Fibroblast of villous mesenchyme (primary cell): ENCODE measurements at places on chromosomes 4 and X.

DNA sequence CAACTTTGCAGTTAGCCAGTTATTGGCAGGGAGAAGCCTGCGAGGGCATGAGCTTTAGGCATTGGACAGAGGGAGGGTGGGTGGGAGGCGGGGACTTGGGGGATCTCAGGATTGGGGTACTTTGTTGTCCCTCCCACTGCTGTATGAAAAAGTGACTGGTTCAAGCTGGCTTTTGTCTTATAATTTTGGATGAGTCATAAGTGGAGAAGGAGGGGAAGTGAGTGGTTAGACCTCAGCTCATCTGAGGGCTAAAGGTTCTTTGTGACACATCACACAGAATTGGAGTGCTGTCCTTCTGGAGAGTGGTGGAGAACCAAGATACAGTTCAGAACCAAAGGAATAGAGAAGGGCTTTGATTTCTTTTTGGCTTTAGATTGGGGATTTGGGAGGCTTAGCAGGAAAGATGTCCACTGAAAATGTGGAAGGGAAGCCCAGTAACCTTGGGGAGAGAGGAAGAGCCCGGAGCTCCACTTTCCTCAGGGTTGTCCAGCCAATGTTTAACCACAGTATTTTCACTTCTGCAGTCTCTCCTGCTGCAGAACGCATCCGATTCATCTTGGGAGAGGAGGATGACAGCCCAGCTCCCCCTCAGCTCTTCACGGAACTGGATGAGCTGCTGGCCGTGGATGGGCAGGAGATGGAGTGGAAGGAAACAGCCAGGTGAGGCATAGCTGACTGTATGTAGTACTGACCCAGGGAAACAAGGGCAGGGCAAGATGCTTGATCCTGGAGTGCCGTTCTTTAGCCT lies at the start of gene SLC4A4:
Gene SLC4A4, plus strand, starts transcription at position 175 of the 748 bp plus-strand sequence.
- peak; percentile 3 for DNase-seq

DNA sequence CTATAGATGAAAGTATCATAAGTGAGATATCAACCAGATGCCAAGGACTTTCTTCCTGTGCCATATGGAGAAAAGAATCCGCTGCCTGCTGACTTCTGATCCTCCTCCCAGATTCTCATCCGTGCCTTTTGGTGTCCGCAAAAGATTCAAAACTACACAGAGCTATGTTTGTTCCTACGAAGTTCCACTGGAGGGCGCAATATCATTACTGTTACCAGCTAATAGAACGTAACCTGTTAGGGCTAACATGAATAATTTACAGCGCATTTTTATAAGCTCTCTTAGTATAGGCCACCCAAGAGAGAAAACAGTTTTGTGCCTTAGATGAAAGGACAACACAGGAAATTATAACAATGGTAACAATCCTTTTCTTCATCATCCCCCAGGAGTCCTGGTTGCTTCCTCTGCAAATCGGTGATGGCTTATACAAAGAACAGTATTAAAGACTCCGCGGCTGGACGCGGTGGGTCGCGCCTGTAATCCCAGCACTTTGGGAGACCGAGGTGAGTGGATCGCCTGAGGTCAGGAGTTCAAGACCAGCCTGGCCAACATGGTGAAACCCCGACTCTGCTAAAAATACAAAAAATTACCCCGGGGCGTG lies 22.8 kb upstream of the CENPVL3 start:
- peak; percentile 54 for DNase-seq

- DNase-seq: no peak
These were observed 47.2 kb downstream of the CXCL1 start for GRCh38 chr4:73916172-73916925.

- no peak for DNase-seq
These were observed 148.8 kb downstream of the INPP4B start for GRCh38 chr4:142697320-142697719.

- DNase-seq: peak; percentile 74
These were observed 38.8 kb upstream of the TADA2B start for GRCh38 chr4:7004331-7004730.

GRCh38 chr4:74969507-74970474 lies 36.9 kb downstream of the PARM1 start:
- DNase-seq: no peak

- DNase-seq: peak; percentile 77
These were observed 104.6 kb downstream of the PHEX start for GRCh38 chrX:22136711-22137110.

- peak; percentile 69 for DNase-seq
These were observed 305.9 kb upstream of the HAND2 start for GRCh38 chr4:173835903-173836302.

DNA sequence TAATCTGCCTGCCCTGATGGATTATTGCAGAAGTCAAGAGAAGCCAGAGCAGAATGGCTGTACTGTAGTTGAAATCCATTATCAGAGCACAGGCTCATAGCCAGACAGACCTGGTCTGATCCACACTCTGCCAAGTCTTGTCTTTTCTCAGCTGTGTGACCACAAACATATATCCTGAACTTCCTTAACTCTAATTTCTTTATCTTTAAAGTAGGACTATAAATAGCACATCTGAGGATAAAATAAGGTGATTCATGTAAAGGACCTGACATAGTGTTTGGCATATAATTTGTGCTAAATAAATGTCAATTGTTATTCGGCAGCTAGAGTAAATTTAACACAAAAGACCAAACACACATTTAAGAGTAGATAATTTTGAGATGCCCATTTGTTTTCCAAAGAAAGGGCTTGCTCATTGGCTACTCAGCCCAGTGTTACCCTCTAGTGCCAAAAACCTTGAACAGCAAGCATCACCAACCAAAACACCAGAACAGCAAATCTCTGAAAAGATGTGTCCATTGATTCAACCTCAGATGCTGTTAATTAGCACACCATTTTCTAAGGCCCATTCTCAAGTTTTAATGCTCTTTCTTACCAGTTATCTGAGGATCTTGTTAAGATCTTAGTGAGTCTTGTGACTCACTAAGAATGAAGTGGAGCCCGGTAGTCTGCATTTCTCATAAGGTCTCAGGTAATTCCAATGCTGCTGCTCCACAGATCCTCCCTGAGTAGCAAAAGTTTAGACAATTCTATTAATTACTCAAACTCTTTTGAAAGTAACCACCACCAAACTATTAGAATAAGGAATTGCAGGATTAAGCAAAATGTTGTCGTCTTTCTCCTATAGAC lies 108.8 kb downstream of the HHIP start:
- peak; percentile 35 for DNase-seq

GRCh38 chr4:69523385-69524132 lies 27.9 kb upstream of the UGT2B4 start:
- no peak for DNase-seq

- no peak for DNase-seq
These were observed 98.0 kb downstream of the SPOCK3 start for GRCh38 chr4:167136270-167136669.

GRCh38 chrX:17596546-17597205 lies 140.6 kb upstream of the SCML1 start:
- DNase-seq: no peak

DNA sequence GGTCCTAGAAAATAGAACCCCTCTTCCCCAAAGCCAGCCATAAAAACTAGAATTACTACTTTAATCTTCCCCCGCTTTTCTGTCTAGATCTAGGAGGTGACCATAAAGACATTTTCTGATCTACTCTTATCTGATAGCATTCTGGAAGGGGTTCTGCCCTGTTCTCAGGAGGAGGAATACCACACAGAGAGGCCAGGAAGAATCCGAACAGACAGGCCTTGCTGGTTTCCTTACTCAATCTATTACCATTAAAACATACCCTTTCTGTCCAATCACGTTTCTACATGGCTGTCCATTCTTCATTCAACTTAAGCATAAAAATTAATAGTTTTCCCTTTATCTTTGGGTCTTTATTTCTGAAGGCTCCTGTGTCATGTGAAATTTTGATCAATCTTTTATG lies 198.7 kb downstream of the GPAT3 start:
- DNase-seq: no peak

- peak; percentile 52 for DNase-seq
These were observed 371.5 kb upstream of the SLIT2 start for GRCh38 chr4:19880206-19880605.

GRCh38 chr4:118586357-118586790 lies 98.8 kb upstream of the METTL14 start:
- no peak for DNase-seq

DNA sequence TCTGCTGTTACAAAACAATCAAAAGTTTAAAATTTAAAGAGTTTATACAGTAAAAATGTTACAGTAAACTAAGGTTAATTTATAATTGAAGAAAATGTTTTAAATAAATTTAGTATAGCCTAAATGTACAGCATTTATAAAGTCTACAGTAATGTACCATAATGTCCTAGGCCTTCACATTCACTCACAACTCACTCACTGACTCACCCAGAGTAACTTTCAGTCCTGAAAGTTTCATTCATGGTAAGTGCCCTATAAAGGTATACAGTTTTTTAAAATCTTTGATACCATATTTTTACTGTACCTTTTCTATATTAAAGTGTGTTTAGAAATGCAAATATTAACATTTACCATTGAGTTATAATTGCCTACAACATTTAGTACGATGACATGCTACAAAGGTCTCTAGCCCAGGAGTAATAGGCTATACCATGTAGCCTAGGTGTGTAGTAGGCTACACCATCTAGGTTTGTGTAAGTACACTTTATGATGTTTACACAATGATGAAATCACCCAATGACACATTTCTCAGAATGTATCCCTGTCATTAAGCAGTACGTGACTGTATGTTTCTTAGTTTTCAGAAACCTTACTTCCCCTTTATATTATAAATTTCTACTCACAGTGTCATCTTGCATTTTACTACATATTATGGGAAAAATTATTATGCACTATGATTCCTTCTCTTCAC lies 320.8 kb downstream of the ADAM29 start:
- peak; percentile 1 for DNase-seq

DNA sequence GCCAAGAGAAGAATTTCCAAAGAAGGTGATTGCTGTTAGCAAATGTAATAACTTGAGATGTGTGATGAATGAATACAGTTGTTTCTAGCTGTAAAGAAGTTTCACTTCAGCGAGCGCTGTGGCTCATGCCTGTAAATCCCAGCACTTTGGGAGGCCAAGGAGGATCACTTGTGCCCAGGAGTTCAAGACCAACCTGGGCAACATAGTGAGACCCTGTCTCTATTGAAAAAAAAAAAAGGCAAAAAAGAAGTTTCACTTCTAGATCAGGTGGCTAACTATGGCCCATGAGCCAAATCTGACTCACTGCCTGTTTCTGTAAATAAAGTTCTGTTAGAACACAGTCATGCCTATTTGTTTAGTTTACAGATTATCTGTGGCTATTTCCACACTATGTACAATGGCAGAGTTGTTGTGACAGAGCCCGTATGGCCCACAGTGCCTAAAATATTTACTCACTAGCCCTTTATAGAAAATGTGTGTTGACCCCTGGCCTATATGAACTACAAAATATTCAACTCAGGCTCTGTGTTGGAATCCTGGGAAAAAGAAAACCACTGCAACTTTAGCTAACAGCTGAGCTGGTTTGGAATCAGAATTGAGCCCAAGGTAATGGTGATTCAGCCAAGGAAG lies 54.1 kb upstream of the PRPS1 start:
- DNase-seq: peak; percentile 87

DNA sequence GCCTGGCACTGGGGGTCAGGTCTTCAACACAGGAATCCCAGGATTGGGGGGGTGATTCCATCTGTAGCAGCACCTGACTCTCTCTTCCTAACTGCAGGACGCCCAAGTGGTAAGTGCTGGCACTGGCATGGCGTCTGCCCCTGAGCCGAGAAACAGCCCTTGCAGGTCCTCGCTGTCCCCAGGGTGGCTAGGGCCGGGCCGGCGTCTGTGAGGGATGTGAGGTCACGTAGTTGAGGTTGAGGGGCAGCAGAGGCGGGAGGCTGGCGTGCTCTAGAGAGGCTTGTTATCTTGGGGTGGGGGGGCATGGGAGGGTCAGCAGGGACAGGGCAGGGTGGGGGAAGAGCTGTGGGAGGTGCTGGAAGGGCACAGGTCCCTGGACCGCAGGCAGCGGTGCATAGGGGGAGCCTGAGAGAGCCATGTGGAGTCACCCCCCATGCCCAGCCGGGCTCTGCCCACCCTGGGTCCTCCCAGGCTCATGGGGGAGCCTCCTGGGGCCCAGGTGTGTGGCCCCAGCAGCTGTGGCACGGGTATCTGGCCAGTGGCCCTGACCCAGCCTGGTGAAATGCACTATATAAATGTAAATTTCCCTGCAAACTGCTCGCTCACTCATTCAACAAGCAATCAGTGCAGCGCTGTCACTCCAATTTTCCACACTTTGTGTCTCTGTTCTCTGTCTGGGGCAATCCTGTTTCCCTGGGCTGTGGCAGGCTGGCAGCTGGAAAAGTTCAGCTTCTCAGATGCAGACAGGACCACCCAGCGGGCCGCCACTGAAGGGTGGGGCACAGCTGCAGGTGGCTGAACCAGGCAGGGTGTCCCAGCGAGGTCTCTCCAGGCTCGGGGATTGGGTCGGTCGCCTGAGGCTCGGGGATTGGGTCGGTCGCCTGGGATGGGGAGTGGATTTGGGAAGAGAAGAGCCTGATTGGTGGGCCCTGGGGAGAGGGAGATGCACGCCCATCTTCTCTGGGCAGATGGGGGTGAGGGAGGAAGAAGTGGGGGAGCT lies 102.2 kb upstream of the NKX1-1 start:
- no peak for DNase-seq
